ENCODE measurements at places on chromosomes 5 and 9. TPM values are rescaled to one million over a fixed set of nuclear protein-coding genes. Genes with fewer than 3 reads are reported as not detected.

GRCh38 chr5:68187268-68188055, 28.1 kb upstream of the PIK3R1 start:
- DNase-seq: no peak

- no peak for DNase-seq
Observed at GRCh38 chr9:79551994-79552393, 19.8 kb upstream of the TLE4 start.

Gene CHSY3
- polyA plus RNA-seq: 0.37 TPM

- no peak for DNase-seq
Observed at GRCh38 chr9:87428659-87429058, 69.0 kb upstream of the DAPK1 start.

- no peak for DNase-seq
Observed at GRCh38 chr5:74342948-74343682, 297.4 kb downstream of the ENC1 start.

Gene SPAAR
- polyA plus RNA-seq: not detected

Gene PHYHD1
- polyA plus RNA-seq: 4.7 TPM

Gene GFI1B
- not detected for polyA plus RNA-seq

GRCh38 chr5:176887252-176887849, 11.8 kb downstream of the HK3 start:
- no peak for DNase-seq
